ENCODE measurements at places on chromosomes 5 and 9. TPM values are rescaled to one million over a fixed set of nuclear protein-coding genes. Genes with fewer than 3 reads are reported as not detected.

The GPR21 gene
- 1.7 TPM for total RNA-seq

The ADAMTS19 gene
- total RNA-seq = not detected

DNA sequence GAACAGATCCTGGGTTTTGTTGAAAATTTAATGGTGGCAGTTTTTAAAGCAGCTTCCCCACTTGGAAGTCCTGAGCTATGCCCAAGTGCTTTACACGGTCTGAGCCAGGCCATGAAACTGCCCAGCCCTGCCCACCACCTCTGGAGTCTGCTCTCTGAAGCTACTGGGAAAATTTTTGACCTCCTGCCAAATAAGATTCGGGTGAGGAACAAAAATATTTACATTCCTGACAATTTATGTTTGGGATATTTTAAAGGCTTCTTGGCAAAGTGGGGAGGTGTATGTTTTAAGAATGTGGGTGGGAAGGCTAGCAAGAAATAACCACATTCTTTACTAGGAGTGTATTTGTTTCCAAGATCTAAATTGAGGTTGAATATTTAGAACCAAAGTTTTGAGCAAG, 50.0 kb downstream of the HACD4 start:
- DNase-seq = no peak

DNA sequence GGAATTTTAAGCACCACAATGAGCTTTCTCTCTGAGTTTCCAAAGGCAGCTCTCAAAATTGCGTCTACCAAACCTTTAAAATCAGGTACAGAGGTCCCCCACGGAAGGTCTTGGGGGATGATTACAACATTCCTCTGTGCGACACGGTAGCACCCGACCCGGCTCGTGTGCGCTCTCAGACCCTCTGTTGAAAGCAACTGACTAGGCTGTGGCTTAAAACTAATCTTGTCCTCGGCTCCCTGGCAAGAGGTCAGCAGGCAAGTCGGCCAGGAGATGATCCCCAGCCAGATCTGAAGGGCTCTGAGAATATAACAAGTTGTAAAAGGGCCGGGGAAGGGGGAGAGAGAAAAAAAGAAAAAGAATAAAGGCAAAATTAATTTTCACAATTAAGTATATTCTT, 92.6 kb upstream of the LMX1B start:
- peak; percentile 16 for DNase-seq

DNA sequence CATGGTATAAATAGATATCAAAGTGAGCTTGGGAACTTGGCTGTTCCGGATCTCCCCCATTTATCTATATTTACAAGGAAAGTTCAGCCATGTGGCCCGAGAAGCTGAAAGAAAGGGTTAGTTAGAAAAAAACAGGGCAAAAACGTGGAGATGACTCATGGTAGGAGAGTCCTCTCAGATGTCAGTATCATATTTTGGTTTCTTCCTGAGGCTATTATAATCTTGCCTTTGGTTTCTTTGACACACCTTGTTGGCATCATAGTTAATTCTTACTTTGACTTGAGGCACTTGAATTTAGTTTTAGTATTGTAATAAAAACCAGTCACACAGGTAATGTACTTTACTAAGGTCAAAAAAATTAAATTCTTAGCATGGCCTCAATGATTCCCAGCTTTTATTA, 59.9 kb downstream of the GABRA6 start:
- DNase-seq = no peak

DNA sequence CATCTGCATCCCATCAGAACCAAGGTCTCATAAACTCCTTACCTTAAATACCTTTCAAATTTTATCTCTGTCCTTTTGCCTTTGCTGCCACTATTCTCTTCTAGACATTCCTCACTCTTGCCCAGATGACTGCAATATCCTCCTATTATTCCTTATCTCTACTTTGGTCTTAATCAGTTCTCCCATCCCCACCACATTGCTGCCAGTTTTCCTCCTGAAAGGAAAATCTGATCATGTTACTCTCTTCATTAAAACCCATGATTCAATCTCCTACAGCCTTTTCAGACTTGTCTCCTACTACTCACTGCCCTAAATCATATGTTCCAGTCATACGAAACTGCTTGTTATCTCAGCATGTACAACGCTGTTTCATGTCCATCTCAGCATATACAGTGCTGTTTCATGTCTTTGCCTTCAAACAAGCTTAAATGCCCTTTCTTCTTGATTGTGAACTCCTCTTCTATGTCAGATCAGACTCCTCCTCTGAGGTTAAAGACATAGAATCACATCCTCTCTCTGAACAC, 152.6 kb upstream of the FST start:
- DNase-seq = no peak

- DNase-seq = no peak
These were observed 36.2 kb downstream of the MCCC2 start for GRCh38 chr5:71623221-71623794.

- DNase-seq = no peak
These were observed 11.1 kb downstream of the NR5A1 start for GRCh38 chr9:124496075-124496449.

DNA sequence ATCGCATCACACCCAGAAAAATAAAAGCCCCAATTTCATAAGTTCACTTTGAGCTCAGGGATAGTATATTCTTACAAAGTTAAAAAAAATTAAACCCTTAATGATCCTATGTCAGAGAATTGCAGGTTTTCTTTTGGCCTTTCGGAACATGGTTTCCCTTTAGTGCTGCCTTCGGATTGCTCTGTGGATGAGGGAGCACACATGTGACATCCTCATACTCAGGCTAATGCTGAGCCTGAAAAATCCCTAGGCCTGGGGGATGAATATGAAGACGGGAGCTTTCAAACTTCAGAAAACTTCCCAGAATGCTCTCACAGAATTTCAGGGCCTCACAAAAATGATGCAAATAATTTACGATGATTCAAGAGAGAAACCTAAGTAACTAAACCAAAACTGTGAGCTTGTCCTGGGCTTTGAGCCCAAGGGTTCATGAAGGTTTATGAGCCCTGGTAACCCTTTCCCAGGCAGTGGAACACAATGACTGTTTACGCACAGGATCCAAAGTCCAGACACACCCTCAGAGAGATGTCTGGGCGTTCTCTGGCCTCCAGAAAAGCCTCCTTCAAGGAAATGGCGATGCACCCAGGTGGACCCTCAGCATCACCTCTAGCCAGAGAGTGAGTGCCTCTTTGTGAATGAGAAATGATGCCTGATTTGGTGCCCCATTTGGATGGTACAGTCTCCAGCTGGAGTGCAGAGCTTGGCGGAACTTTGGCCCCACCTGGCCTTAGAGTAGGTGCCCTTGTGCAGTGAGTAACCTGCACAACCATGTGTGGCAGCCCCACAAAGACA, 145.4 kb downstream of the ENTREP1 start:
- no peak for DNase-seq

DNA sequence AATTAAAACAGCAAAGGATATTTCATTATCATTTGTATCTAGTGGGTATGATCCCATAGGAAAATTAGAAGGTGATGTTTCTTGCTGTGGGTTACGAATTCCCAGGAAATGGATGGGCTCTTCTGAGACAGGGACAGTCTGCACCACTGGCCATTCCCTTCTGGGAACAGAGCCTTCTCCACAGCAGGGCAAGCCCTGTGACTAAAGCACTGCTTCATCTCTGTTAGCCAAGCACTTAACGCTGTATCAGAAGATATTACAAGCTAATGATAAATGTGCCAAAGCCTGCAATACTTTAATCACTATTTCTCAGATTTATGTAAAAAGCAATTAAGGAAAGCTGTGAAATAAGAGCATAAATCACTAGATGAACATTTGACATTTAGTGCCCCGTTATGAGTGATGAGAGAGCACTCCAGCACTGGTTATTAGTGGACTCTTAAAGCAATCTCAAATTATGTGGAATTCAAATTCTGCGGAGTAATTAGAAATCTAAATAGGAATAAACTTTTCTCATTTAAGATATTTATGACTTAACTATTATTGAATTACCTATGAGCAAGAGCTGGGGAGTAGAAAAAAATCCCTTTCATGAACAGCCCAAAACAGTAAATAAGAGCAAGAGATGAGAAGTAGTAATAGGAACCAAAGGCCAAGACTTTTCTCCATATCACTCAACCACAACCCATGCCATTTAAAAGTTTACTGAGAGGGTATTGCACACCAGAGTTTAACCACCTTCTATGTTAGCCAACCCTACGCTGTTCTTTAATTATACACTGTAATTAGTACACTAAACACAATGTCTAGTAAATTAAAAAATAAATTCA, 49.2 kb downstream of the FAM240B start:
- DNase-seq = no peak

DNA sequence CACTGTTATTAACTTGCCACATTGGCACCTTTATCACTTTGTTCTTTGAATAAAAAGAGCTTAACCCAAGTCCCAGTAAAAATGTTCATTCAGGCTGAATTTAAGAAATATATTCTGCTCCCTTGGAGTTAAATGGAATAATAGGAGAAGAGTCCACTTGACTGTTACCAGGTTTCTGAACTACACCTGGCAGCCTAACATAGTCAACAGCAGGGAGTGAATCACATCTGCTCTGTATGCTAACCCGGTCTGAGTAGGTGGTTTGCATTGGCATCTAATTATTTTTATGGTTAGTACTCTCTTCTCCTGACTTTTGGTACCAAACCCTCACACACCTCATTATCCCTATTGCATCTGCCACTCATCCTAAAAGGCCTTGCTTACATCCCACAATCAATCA, 86.7 kb downstream of the STK32A start:
- DNase-seq = no peak
